ENCODE measurements at places on chromosomes 1 and 21.
A peak's percentile ranks its signal among the peaks of the same experiment; 100 is the strongest.

DNA sequence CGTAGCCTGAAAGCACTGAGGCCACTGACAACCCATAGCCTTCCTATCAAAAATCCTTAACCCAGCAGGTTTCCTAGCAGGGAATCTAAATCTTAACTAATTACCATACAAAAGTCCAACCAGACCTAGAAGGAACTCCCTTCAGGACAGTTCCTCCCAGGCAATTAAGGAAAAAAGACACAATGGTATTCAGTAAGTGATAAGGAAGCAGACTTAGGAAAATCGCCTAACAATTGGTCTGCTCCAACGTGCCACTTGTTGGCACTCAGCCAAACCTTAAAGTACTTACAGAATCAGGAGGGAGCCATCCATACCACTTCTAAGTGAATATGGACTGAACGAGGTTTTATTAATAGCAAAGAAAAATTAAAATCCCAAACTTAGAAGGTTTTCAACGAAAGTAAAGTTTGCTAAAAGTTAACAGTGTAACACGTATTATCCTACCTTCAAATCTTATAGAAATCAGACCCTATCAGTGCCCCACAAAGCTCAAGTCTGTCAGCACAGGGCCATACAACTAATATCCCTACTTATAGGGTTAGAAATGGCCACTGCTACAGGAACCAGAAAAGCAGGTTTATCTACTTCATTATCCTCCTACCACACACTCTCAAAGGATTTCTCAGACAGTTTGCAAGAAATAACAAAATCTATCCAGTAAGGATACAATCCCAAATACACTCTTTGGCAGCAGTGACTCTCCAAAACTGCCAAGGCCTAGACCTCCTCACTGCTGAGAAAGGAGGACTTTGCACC is 29.0 kb downstream of the SPATA6 start:
- DNase-seq = no peak

DNA sequence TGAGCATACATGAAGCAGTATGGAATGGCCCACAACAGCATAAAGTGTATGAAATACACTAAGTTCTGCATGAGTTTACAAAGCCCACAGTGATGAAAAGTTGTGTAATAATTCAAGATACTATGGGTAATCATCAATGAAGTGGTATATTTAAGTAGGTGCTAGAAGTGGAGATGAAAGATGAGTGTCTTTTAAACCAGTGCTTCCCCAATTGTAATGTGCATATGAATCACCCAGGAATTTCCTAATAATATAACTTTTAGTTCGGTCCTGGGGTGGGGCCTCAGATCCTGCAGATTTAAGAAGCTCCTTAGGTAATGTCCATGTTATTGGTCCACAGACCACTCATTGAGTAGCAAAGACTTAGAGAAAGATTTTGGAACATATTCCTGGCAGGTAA is 184.9 kb downstream of the DUSP10 start:
- DNase-seq = no peak

DNA sequence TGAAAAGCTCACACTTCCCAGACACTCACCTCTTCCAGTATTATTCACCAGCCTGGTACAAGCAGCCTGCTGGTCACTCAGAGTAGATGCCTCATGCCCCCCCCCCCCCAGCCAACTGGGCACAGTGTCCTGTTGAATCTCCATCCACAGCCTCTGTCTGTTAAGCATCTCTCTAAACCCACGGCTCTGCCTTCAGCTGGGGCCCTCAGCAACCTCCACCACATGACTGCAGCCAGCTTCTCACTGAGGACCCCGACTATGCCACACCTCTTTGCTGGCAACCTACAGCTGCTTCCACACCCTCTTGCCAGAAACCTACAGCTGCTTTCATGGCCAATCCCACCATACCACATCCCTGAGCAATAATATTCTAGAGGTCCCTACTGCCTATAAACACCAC is 113.1 kb downstream of the RHOU start:
- no peak for DNase-seq

DNA sequence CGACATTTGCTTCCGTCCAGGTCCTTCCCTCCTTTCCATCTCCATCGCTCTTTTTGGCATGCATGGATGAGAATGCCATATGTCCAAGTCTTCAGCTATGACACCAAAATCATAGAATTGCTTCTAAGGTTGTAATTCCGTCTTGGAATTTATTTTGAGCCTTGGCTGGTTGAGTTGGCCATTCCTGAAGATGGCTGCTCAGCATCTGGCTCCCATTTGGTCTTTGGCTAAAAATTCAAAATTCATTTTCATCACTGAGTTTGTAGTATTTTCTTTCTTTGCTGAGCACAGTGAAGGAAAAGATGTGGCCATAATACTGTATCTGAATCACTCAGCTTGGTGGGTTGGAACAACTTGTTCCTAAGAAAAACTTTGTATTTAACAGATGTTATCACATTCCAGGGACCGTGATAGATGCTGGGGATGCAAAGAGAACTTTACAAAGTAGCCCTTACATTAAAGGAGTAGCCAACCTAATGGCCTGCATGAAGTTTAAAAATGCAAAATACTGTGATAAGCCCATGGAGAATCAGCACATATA is 15.6 kb downstream of the JUN start:
- no peak for DNase-seq

DNA sequence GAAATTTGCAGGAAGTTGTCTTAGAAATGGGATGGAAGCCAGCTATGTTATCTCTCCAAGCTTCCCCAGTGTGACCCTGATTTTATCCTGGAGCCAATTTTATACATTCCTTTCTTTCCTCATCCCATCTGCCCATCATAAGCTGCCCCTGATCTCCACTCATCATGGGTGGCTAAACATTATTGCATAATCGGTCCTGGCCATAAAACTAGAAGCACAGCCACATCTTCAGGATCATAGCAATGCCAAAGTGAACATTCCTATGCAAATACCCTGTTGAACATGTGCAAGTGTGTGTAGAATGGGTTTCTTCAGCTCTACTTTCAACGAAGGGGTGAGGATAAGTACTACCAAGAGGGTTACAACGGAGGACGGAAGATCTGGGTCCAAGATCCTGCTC is 50.6 kb upstream of the COG2 start:
- no peak for DNase-seq

DNA sequence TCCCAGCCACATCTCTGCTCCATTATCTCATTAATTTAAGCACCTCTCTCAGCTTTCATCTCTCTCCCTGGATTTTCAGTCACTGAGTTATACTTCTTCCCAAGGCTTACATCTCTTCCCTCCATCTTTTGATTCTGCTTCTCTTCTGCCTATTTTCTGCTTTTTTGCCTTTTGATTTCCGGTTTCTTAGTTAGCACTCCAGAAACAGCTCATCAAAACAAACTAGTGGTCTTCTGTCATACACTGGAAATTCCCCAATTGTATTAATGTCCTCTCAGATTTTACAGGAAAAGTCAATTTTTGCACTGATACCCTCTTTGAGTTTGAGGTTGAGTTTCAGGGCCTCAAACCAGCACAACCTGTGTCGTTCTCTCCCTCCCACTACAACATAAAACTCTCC is 1.5 kb downstream of the LCE3E start:
- DNase-seq = no peak

- DNase-seq = no peak
These were observed 134.3 kb downstream of the PLPP3 start for GRCh38 chr1:56444960-56445646.

DNA sequence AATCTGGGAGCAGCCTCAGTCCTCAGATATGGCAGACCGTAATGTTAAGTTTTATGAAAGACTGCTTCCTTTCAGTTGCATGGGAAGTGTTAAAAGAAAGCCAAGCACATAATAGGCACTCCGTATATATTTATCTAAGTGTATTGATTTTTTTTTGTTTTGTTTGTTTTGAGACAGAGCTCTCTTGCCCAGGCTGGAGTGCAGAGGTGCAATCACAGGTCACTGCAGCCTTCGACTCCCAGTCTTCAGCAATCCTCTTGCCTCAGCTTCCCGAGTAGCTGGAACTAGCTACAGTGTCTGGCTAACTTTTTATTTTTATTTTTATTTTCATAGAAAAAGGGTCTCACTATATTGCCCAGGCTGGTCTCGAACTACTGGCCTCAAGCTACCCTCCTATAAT is 341.8 kb downstream of the USH2A start:
- DNase-seq = no peak

DNA sequence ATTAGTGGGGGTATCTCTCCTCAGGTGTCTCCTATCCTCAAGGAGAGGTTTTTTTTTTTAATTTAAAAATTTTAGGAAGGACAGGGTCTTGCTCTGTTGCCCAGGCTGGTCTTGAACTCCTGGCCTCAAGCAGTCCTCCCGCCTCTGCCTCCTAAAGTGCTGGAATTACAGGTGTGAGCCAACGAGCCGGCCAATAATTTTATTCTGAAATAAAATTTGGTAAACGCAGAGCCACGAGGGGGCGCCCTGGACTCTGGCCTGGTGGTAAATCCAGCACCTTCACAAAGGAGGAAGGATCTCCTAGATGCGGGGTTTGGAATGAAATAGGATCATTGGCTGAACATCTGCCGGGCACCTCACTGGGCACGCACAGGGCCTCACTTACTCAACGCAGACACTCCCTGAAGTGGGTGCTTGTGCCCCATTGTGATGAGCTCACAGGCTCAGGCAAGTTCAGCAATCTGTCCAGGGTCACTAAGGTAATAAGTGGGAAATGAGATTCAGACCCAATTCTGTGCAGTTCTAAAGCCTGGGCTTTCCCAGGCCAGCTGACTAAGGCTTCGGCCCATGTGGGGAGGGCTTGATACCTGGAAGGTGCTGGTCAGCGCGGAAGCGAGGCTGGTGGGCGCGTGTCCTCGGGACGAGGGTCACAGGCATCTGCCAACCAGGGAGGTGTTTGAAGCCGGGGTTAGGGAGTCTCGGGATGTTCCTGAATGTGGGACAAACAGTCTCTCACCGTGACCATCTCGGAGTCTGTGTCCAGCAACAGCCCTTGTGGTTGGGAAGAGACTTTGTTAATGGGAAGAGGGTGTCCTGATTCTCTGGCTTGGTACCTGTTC is 32.7 kb upstream of the ETV3 start:
- no peak for DNase-seq

- peak; percentile 61 for DNase-seq
These were observed 12.3 kb downstream of the RCC1 start for GRCh38 chr1:28518000-28518744.

- DNase-seq = no peak
These were observed 346.1 kb downstream of the SIPA1L2 start for GRCh38 chr1:232283864-232284263.

DNA sequence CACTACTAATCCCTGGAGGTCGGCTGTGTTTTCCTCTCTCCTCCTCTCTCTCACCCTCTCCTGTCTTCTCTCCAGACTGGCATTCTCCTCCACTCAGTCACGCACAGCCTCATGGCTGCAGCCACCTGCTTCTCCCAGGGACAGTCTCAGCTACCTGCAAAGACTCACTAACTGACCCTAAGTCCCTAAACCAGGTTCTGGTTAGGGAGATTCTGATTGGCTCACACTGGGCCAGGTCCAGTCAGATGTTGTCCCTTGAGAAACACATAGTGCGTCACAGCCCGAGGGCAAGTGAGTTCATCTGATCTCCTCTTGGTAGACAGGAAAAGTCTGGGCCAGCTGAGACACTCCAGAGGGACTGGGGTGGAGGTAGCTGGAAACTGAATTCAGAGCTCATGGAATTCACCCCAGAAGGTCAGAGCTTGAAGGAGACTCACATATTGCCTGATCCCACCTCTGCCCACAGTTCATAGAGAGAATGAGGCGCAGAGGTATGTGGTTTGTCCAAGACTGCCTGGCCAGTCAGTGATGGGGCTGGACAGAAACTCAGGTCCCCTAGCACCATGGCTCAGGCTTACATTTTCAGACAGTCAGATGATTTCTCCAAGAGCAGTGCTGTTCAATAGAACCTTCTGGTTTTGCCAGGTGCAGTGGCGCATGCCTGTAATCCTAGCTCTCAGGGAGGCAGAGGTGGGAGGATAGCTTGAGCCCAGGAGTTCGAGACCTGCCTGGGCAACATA is 40.4 kb upstream of the RPL11 start:
- DNase-seq = no peak

DNA sequence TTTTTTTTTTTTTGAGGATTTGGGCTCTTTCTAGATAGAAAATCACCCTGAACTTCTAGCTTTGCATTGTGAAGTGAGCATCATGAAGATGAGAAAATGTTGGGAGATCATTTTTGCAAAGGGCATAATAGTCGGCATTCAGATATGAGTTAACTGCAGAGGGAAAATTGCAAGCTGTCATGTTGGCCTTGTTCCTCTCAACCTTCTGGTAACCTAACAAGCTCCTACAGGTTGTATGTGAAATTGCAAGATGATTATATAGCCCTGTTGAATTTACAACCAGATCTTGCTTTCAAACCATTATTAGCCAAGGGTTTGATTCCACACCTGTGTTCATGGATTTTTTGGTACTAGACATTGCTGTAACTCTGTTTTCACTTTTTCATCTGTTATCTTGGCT is 2.2 kb downstream of the ELOA start:
- no peak for DNase-seq
